Gastrocnemius medialis (tissue), 4 donors: ENCODE measurements at places on chromosomes 2 and 18.

DNA sequence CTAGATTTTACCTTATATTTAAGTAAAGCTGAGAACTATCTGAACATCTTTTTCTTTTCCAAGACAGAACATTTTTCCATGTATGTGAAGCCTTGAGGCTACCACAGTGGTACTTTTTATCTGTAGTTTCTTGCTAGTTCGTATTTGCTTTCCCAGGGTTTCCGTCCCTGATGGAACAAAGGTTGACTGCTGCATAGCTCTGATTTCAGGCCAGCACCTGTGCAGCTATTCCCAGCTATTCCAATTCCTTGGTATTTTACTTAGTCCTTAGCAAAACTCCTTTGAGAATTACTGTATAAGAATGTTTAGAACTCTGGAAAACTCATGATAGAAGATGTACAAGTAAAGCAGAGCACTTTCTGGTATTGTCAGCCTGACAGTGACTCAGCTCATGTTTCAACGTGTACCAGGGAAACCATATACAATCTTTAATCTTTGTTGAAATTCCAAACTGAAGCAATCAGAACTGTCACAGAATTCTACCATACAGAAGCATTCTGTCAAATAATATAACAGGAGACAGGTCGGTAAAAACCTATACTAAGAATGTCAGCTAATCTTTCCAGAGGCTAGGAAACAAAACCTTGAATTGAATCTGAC lies 162.2 kb downstream of the PKP4 start:
- no peak for DNase-seq

DNA sequence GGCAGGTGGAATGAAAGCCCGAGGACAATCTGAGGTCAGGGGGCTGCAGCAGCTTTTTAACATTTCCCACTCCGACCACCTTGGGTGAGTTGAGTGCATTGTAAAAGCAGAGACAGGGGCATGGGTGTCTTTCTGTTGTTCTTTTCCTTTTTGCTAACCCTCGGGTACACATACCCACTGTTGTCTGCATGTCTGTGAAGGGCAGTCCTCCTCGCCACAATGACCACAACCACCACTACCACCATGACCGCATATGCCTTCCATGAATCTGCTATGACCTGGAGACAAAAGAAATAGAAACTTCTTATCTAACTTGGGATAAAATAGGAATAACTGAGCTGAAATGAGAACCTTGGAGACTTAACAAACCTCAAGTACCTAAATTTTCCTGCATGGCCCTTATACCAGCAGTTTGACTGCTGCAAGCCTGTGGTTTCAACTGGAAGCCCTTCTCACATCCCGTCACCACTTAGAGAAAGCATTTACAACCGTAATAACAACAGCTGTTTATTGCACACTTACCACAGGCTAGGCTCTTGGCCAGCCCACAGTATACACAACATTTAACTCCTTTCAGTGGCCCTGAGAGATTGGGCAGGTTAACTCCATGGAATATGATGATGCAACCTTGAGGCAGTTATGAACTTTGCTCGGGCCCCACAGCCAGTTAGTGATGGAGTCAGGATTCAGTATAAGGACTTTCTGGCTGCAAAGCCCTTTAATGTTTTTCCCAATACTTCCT lies 80.3 kb downstream of the GYPC start:
- no peak for DNase-seq

- DNase-seq = no peak
Observed at GRCh38 chr18:69664399-69664798, 263.7 kb downstream of the DOK6 start.

GRCh38 chr2:197294260-197294659 lies 16.3 kb downstream of the ANKRD44 start:
- no peak for DNase-seq

- DNase-seq = no peak
Observed at GRCh38 chr2:220569112-220569897, 941.9 kb downstream of the SLC4A3 start.

- DNase-seq = no peak
Observed at GRCh38 chr18:77119851-77120491, 12.6 kb downstream of the MBP start.

- DNase-seq = no peak
Observed at GRCh38 chr2:66414896-66415295, 20.0 kb upstream of the MEIS1 start.

DNA sequence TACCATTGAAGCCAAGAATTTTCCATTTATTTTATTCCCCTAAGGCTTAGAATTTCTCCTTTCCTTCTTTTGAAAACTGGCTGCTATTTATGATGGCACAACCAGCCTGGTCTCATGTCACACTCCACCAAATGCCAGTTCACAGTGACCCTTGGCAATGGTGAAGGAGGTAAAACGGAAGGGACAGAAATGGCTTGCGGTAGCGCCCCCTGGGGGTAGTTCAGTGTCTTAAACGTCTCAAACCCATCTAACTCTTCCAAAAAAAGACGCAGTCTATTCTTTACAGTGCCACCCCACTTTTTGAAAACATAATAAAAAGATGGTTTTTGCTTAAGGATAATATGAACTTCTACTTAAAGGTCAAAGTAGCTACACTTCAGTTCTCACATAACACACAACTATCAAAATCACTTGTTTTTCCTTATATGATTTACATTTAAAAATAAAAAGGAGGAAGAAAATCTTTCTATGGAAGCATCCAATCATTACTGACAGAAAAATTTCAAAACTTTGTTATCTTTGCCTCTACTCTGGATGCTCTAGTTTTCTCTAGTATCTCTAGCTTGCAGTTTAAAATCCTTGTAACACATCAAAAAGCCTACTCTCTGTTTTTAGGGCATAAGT lies 28.0 kb downstream of the PNO1 start:
- no peak for DNase-seq

DNA sequence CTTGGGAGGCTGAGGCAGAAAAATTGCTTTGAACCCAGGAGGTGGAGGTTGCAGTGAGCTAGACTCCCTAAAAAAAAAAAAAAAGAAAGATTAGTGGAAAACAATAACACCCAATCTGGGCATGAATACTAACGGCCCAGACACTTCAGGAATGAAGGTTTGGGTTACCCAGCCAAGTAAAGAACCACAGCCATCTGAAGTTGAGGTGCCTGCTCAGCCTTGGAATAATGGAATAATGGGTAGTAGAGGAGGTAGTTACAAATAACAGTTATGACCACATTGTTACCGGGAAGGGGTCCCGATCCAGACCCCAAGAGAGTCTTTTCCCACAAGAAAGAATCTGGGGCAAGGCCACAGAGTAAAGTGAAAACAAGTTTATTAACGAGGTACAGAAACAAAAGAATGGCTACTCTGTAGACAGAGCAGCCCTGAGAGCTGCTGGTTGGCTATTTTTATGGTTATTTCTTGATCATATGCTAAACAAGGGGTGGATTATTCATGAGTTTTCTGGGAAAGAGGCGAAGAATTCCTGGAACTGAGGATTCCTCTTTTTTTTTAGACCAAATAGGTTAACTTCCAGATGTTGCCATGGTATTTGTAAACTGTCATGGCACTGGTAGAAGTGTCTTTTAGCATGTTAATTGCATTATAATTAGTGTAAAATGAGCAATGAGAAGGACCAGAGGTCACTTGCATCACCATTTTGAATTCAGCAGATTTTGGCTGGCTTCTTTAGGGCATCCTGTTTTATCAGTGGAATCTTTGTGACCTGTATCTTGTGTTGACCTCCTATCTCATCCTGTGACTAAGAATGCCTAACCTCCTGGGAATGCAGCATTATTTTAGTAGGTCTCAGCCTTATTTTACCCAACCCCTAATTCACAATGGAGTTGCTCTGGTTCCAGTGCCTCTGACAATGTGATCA lies 96.2 kb upstream of the HAAO start:
- DNase-seq = no peak

GRCh38 chr2:27832396-27832795 lies 57.8 kb downstream of the RBKS start:
- DNase-seq = no peak

DNA sequence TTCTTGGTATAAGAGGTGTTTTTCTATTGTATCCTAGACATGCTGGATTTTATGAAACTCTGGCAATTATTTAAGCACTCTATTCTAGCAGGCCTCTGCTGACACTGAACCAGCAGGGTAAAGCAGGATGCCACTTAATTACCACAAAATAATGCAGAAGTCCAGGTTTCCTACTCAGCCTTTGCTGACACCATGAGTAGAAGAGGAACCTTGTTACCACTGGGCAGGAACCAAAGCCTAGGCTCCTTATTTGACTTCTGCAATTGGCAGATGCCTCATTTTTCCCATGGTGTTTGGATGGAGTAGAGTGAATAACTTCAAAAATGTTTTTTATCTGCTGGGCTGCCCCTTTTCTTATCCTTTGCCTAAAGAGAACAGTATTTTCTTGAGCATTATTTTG lies 60.8 kb downstream of the THNSL2 start:
- no peak for DNase-seq

GRCh38 chr2:101854877-101855276 lies 136.9 kb upstream of the IL1R2 start:
- DNase-seq = no peak

- DNase-seq = no peak
Observed at GRCh38 chr2:64168756-64169155, 24.5 kb upstream of the PELI1 start.

GRCh38 chr2:163943403-163944346 lies 207.9 kb upstream of the FIGN start:
- no peak for DNase-seq

DNA sequence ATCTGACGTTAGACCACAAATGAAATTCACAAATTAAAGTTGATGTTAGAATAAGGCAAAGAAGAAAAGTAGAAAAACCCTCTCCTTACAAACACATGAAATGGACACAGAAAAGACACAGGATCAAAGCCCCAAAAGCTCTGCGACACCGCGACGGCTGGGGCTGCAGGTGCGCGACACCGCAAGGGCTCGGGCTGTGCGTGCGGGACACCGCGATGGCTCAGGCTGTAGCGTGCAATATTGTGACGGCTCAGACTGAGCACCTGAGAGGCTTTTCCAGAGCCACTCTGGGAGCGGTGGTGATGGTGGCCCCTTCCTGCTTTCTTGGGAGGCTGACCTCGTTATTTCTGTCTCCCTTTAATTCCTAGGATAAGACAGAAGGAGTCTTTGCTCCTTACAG lies 256.9 kb downstream of the TWIST2 start:
- DNase-seq = no peak

DNA sequence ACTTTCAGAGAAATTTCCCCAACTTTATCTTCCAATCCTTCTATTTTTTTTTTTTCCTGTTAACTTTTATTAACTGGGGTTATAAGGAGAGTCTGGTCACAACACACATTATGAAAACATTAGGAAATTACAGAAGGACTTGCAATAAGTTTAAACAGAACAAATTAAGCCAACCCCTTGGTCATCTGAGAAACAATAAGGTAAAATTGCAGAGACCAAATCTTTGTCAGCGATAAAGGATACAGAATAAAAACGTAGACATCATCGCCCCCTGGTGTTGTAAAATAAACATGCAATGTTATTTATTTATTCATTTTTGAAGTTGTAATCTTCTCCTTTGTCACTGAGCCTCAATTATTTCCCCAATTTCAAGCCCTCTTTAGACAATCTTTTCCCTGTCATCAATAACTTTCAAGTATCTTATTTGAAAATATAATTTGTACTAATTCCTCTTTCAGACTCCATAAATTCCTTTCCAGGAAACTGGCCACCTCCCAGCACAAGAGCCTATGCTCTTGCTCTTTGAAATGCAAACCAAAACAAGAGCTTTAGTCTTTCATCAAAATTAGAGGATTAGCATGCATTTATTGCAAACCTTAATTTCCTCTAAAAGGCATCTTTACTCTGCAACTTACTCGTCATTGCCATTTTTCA lies 19.5 kb downstream of the G6PC2 start:
- no peak for DNase-seq

GRCh38 chr2:164053021-164053420 lies 317.2 kb upstream of the FIGN start:
- no peak for DNase-seq

DNA sequence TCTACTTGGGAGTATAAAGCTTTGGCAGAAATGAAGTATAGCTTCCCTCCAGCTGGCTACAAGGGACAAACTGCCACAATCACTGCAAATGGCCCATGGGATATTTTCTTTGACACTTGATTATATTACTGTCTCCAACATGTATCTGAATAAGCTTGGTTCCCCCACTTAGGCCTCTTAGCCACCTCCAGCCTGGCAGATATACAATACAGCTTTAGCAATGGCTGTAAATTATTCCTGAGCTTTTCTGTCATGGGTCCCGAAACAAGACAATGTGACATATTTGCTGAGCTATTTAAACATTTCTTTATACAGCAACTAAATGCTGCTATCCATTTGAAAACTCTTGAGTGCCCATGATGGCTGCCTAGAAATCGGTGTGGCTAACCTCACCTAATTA lies 406.2 kb downstream of the SUCLG1 start:
- DNase-seq = no peak

DNA sequence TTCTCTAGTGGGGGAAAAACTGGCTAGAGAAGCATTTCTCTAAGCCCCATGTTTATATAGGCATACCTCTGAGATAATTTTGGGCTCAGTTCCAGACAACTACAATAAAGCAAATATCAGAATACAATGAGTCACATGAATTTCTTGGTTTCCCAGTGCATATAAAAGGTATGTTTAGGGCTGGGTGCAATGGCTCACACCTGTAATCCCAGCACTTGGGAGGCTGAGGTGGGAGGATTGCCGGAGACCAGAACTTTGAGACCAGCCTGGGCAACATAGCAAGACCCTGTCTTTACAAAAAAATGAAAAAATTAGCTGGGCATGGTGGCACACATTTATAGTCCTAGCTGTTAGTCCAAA lies 22.2 kb downstream of the TSN start:
- DNase-seq = no peak

GRCh38 chr2:227461811-227462461 lies 10.0 kb upstream of the AGFG1 start:
- DNase-seq = no peak

GRCh38 chr2:17571681-17572080 lies 31.2 kb downstream of the VSNL1 start:
- DNase-seq = no peak

GRCh38 chr2:128791985-128792320 lies 473.3 kb upstream of the HS6ST1 start:
- DNase-seq = no peak

DNA sequence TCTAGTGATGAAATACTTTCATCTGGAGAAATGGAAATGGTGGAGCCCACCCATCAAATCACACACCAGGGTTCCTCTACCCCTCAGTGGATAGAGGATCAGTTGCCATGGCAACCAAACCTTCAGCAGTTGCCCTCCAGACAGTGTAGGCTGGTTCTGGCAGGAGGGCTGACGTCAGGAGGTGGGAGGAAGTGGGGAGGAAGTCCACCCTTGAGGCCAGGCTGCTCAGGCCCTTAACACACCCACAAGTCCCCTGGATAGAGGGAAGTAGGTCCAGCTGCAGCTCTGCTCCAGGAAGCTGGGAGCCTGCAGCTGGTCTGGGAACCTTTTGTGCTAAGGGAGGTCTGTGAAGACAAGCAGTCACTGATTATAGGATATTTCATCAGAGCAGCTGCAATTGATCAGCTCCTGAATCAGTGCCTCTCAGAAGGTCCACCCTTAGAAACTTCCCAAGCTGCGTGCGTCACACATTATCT lies 186.6 kb downstream of the MTX2 start:
- DNase-seq = peak; percentile 66

GRCh38 chr2:199378948-199379650 lies 78.6 kb downstream of the SATB2 start:
- DNase-seq = no peak
